ENCODE measurements at places on chromosomes 7 and 10. TPM values are rescaled to one million over a fixed set of nuclear protein-coding genes. Genes with fewer than 3 reads are reported as not detected.
A peak's percentile ranks its signal among the peaks of the same experiment; 100 is the strongest.

The TMEM270 gene
- 0.50 TPM for total RNA-seq

GRCh38 chr10:31582365-31583052 is 263.5 kb downstream of the ZEB1 start:
- no peaks in the 10 kb centered on the region for H3K36me3 ChIP-seq
- DNase-seq = peak; percentile 80
- H3K4me1 ChIP-seq = no peaks in the 10 kb centered on the region
- H3K27ac ChIP-seq = no peak overlapping the region
- no peaks in the 10 kb centered on the region for H3K27me3 ChIP-seq
- H3K4me3 ChIP-seq = no peak overlapping the region

GRCh38 chr7:77753173-77753572 is 45.1 kb downstream of the TMEM60 start:
- no peak for DNase-seq
- H3K36me3 ChIP-seq = no peaks in the 10 kb centered on the region
- no peak overlapping the region for H3K27ac ChIP-seq
- no peaks in the 10 kb centered on the region for H3K27me3 ChIP-seq

DNA sequence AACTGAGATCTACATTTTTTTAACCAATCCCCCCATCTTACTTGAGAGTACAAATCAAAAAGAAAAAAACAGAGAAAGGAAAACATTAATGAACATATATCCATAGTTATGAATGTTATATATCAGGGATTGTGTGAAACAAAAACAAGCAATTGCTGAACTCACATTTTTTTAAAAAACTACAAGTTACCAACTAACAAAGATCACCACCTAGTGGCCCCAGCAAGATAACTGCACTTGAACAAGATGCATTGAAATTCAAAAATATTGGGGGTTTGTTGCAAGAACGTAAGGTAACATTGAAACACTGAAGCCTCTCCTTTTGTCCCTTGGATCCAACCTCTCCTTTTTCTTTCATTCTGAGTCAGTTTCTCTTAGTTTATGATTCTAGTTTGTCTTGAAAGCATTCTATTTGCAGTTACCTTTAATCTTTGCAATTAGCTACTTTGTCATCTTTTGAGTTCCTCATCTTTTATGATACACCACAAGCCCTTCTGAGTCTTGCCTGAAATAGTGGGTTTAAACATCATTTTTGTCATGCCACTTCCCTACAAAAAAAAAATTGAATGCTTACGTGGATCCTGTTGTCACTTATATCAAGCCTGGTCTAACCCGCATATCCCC is 87.3 kb upstream of the TES start:
- no peak overlapping the region for H3K27ac ChIP-seq
- DNase-seq = no peak
- H3K4me1 ChIP-seq = no peaks in the 10 kb centered on the region
- peak overlapping the region; percentile 11 for H3K4me3 ChIP-seq
- no peaks in the 10 kb centered on the region for H3K27me3 ChIP-seq
- H3K36me3 ChIP-seq = no peaks in the 10 kb centered on the region

DNA sequence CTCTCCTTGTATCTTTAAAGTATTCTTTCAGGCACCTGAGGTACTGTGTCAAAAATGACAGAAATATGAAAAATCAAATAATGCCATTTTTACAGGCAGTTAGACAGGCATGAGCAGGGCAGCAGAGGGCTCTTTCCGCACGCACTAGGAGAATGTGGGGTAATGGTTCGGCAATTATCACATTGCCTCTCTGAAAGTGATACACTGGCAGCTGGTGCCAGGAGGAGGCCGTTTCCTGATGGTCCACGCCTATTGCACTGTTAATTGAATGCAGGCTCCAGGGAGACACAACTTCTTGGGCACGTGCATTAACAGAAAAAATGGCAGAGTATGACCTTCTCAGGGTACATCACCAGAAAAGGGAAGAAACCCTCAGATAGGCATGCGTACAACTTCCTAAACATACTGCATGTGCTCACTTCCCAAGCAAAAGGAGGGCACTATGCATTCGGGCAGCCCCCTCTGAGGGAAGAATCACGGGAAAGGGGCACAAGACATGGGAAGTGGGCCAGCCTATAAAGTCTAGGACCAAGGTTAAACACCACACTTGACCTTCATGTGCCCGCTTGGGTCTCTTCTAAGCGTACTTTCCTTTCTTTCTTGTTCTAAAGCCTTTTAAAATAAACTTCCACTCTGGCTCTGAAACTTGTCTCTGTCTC is 161.7 kb downstream of the TNS3 start:
- peaks cover 26% of the 10 kb centered on the region for H3K4me1 ChIP-seq
- no peak overlapping the region for H3K27ac ChIP-seq
- DNase-seq = no peak
- peaks cover 23% of the 10 kb centered on the region for H3K36me3 ChIP-seq

DNA sequence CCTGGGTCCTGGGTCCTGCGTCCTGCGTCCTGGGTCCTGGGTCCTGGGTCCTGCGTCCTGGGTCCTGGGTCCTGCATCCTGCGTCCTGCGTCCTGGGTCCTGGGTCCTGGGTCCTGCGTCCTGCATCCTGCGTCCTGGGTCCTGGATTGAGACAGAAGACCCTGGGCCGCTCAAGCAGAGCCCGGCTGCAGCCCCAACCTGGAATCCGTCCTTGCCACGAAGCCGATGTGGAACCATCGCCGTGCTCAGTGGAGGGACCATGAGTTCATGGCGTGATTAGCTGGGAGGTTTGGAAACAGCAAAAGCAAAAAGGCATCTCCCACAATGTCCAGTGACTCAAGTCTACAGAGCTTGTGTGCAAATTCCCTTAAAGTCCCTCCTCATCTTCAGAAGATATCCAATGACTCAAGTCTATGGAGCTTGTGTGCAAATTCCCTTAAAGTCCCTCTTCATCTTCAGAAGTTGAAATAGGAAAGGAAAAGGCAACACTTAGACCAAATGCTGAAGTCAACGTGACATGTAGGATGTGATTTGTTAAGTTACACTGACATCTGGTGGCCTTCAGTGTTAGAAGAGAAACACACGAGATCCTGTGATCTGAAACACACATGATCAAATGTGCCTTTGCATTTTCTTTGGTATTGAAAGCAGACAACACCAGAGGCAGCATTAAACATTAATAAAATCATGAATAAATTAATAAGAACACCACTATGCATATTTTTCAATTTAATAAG is 179.9 kb downstream of the PTPRN2 start:
- H3K27me3 ChIP-seq = no peaks in the 10 kb centered on the region
- no peaks in the 10 kb centered on the region for H3K4me1 ChIP-seq
- no peak for DNase-seq

- no peaks in the 10 kb centered on the region for H3K27me3 ChIP-seq
- H3K4me3 ChIP-seq = no peak overlapping the region
- H3K36me3 ChIP-seq = no peaks in the 10 kb centered on the region
- peak; percentile 64 for DNase-seq
- H3K27ac ChIP-seq = no peak overlapping the region
These were observed 299.8 kb downstream of the HGF start for GRCh38 chr7:81469869-81470723.

- no peak for DNase-seq
- H3K36me3 ChIP-seq = no peaks in the 10 kb centered on the region
- H3K27ac ChIP-seq = no peak overlapping the region
- no peaks in the 10 kb centered on the region for H3K27me3 ChIP-seq
- no peak overlapping the region for H3K4me3 ChIP-seq
- H3K4me1 ChIP-seq = no peaks in the 10 kb centered on the region
These were observed 79.7 kb downstream of the ALOX5 start for GRCh38 chr10:45453639-45454255.
